Activated T-cell treated with anti-CD3 and anti-CD28 coated beads, Interleukin-2, amount 50 U/mL, for 4 hours (primary cell): ENCODE measurements at places on chromosomes 3 and 15. TPM values are rescaled to one million over a fixed set of nuclear protein-coding genes. Genes with fewer than 3 reads are reported as not detected.

The ZNF106 gene
- 40.9 TPM for total RNA-seq

The CNTN3 gene
- total RNA-seq: not detected

The TTC23 gene
- total RNA-seq: 1.1 TPM

The LRRC31 gene
- total RNA-seq: not detected
